NCI-H187 (cell line): ENCODE measurements at places on chromosomes 2 and 18.

- no peak for DNase-seq
Measured at GRCh38 chr2:190964170-190964795, 49.7 kb downstream of the STAT1 start.

GRCh38 chr2:106122157-106122556 is 71.9 kb downstream of the UXS1 start:
- no peak for DNase-seq

DNA sequence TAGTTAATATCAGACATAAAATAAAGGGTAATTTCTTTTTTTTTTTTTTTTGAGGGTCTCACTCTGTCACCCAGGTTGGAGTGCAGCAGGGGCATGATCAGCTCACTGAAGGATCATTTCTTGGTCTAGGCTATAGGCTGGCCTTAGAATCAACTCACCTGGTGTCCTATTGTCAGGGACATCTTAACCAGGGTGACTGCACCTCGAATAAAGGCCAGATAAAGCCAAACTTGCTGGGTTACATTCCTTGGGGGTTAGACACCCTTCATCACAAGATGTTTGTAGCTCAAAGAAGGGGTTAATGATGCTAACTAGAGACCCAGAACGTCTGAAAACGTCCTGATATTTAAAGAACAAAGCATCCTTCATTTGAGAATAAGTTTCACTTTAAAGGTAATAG is 17.9 kb downstream of the SPATA3 start:
- DNase-seq = no peak

DNA sequence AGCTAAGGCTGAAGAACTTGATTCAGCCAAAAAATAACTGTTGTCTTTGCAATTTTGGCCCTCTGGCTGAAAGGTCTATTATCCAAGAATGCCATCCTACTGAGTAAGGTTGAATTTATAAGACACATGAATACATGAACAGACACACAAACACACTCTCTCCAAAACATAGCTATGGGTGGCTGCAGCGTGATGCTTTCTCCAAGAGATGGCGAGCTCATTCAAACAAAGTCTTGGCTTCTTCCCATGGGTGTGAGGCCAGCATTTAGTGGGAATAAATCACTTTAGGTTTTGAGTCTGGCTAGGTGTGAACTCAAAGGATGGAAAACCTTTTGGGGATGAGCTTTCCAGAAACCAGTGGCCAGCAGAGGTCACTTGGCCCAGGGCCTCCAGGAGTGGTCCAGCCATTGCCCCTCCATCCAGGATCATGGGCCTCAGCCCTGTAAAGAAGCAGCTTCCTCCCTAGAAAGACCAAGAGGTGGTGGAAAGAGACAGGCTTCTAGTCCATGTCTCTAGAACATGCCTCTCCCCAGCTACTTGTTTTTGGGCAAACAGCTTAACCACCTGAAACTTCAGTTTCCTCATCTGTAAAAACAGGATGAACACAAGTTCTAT is 11.0 kb upstream of the OSR1 start:
- no peak for DNase-seq

DNA sequence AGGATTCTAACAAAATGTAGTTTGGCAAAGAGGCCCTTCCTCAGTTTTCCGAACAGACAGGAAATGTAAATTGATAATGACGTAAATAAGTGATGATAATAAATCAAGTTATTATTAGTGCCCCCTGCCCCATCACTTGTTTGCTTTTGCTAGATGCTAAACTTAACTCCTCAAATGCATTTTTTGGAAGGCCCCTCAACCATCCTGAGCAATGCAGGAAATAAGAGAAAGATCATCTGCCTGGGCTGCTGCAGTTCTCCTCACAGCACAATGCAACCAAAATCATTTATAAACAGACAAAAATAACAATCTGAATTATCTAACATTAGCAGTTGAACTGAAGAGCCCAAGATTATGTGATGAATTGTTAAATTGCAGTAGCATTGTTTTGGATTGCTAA is 62.6 kb upstream of the PSMD14 start:
- no peak for DNase-seq

DNA sequence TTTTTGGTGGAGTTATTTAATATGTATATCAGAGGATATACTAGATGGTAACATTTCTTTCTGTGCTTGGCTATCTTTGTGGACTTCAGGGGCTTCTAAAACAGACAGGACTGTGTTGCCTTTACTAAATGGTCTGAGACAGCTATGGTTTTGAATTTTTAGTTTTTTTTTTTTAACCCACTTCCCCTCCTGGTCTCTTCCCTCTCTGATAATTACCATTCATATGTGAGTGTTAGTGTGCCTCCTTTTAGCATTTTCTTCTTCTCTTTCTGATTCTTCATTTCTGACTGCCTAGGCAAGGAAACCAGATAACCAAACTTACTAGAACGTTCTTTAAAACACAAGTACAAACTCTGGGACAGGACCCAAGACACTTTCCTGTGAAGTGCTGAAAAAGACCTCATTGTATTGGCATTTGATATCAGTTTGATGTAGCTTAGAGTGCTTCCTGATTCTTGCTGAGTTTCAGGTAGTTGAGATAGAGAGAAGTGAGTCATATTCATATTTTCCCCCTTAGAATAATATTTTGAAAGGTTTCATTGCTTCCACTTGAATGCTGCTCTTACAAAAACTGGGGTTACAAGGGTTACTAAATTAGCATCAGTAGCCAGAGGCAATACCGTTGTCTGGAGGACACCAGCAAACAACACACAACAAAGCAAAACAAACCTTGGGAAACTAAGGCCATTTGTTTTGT is 52.7 kb downstream of the SMAD4 start:
- no peak for DNase-seq

DNA sequence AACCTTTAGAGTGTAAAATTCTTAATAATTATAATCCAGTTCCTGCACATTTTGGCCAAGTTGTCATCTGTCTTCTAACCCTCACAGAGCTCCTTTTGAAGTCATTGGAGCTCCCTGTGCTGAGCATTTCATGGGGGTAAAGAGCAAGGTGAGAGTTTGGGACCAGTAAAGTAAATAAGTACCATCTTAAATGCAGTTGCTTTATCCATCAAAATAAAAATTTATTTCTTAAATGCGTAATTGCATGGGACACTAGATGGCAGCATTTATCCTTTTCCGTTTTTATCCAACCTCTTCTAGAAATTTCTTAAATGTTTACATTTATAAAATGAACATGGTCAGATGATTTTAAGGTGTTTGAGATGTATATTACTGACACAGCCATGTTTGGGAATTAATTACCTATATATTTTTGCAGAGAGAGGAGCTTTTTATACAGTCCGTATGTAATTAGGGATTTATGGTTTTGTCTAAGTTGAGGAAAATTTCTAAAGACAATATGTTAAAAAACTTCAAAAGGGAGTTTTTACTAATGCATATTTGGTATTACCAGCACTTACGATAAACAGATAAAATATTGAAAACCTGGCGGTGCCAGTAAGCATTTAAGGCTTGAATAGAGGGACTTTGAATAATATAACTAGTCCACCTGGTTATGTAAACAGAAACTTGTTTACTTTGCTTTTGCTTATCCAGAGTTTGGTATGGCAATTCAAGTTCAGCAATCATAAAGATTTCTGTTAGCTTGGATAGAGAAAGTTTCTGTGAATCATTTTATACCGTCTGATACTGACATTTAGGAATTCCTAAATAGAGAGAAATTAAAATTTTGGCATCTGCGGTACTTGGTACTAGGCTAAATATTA is 54.5 kb downstream of the ACSL3 start:
- DNase-seq = no peak

DNA sequence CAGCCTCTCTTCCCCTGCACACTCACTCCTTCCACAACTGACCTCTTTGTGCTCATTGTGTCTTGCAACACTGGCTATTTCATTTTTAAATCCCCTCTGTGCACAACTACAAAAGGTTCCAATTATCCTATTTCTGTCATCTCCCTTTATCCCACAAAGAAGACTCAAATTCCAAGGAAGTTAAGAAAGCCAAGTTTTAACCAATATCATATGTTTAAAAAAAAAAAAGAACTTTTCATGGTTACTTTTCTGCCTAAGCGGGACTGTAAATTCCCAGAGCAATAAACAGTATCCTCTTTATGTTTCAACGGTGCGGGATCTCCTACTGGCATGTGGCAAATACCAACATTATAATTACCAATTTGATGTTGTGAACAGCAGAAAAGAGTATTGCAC is 83.8 kb downstream of the DOCK10 start:
- DNase-seq = no peak

- no peak for DNase-seq
Measured at GRCh38 chr2:218671097-218671653, 627 bp downstream of the RNF25 start.

DNA sequence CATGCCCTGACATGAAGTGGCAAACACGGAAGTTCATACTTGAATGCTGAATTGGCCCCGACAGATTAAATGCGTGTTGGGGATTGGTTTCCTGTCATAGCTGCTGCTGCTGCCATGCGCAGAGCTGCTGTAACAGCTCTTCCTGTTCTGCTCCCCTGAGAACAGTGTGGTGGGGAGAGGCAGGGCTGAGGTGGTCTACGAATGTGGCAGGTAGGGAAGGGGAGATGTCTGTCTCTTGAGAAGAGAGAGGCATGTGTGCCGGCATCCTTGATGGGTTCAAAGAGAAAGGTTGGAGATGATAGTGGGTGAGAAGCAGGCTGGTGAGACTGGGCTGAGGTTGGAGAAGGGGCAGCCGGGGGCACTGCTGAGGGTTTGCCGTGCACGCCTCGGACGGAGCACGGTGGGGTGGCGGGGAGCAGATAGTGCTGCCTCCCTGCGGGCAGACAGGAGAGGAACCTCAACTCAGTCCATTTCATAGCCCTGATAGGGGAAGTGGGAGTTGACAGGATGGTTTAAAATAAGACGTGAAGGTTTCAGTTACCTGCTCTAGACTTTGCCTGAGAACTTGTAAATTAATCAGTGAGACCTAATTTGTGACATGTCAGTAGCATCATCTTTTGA is 46.1 kb downstream of the TMEM185B start:
- no peak for DNase-seq

DNA sequence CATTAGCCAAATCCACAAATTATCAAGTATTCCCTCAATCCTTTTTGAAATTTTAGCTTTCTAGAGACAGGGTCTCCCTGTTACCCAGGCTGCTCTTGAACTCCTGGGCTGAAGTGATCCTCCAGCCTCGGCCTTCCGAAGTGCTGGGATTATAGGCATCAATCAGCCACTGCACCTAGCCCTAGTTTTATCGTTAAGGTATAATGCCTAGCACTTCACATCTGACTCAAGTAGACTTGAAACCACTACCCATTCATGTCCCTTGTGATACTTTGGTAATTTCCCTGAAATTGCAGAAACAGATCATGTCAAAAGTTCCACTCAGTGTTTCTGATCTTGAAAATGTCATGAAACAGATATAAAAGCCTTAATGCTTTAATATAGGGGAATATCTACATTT is 26.3 kb downstream of the MEX3C start:
- no peak for DNase-seq

DNA sequence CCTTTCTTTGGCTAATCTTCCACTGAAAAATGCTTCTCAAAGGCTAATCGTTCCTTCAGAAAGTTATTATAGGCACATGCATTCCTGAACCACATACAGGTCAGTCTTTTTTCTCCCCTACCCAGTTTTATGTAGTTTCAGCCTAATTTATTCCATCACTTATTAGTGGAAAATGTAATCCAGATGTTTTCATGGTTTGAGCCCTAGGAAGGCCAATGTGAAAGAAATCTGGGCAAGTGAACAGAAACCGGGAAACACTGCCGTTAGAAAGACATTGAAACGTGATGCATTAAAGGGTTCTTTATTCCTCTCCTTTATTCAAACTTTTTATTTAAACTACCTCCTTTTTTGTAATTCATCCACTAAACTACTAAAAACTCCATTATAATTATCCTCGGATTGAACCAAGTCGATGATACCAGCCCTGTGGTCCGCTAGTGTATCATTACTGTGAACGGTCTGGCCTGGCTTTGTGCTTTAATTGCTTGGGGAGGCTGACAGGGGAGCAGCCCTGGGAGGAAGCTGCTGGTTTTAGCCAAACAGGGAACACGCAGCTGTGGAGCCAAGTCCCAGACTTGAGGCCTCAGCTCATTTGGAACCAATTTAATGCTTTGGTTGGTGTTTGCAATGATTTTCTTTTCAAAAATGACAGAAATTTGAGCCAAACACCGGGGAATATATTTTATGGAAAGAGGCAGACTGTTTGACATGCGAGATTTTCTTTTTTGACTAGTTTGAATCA is 149.2 kb downstream of the ARHGAP28 start:
- no peak for DNase-seq

GRCh38 chr2:105671156-105671555 is 73.6 kb upstream of the NCK2 start:
- no peak for DNase-seq

DNA sequence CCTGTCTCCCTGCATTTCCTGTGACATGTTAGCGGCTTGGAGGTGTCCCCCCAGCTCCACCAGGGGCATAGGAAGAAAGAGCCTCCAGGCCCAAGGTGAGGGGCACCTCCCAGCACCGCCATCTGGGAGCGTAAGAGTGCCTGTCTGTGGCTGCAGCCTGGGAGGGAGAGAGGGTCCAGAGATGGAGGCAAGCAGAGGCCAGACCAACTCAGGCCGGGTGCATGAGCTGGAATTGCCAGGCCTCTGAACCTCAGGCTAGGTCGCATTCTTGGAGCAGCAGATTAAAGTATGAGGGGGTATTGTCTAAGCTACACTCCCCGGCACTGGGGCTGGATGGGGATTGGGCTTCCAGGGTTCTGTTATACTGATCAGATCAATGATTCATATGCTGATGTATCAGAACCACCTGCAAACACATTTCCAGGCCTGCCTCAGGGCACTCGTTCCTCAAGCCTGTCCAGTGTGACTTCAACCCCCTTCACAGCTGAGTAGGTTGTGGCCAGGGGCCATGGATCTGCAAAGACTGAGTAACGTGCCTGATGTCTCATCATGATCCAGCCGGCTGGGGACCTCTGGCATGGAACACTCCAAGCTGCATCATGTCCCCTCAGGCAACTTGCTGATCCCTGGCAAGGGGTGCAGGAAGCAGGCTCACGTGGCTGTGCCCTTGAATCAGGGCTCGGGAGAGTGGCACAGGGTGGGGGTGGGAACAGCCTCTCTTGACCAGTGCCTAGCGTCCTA is 73.2 kb downstream of the HS1BP3 start:
- DNase-seq = no peak

GRCh38 chr2:176582176-176582575 is 312.9 kb downstream of the MTX2 start:
- DNase-seq = no peak

GRCh38 chr18:31102025-31102684 is at the start of gene DSC2:
DSC2 (minus strand) TSS chr18:31102421; CDS start chr18:31101971, 450 bp downstream.
- DNase-seq = no peak

DNA sequence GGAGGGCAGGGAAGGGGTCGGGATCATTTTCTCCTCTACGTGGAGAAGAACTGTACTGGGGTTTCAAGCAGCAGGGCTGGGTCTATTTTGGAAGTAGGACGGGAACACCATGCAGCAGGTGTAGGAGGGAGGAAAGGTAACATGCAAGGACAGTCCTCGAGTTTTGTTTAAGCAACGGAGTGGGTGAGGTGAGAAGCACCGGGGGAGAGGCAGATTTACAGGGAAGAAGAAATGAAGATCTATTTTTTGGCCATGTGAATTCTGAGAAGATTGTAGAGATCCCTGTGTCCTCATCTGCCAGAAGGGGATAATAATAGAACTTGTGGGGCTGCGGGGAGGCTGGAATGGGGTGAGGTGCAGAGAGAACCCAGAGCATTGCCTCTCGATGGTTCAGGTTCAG is 85.6 kb downstream of the INPP5D start:
- DNase-seq = no peak
